PC-3 (cell line): ENCODE measurements at places on chromosomes 7 and 10. TPM values are rescaled to one million over a fixed set of nuclear protein-coding genes. Genes with fewer than 3 reads are reported as not detected.

Gene PRKG1
- 6.3 and 7.4 TPM in 2 replicates for total RNA-seq

Gene PNLIP
- not detected in 2 replicates for total RNA-seq

Gene SDK1
- total RNA-seq, result 2.8 and 4.8 TPM in 2 replicates

Gene OR2A5
- total RNA-seq, result not detected in 2 replicates

Gene EBF3
- total RNA-seq, result not detected in 2 replicates

Gene PRLHR
- total RNA-seq, result not detected in 2 replicates

Gene ZCCHC24
- 32.9 and 40.7 TPM in 2 replicates for total RNA-seq

Gene GHRHR
- not detected in 2 replicates for total RNA-seq

Gene PRPS1L1
- not detected in 2 replicates for total RNA-seq

Gene NPTX2
- total RNA-seq, result not detected in 2 replicates

Gene ADIRF
- total RNA-seq, result 252 and 259 TPM in 2 replicates

Gene CHCHD2
- total RNA-seq, result 499 and 578 TPM in 2 replicates

Gene SCIN
- total RNA-seq, result 0.91 and 1.6 TPM in 2 replicates

Gene MRC1
- not detected in 2 replicates for total RNA-seq

Gene SSC4D
- total RNA-seq, result 0.86 and 1.3 TPM in 2 replicates

Gene DNAH11
- 1.6 and 5.2 TPM in 2 replicates for total RNA-seq

Gene CHAT
- total RNA-seq, result not detected in 2 replicates

Gene NPFFR1
- total RNA-seq, result not detected in 2 replicates

Gene RNLS
- not detected in 2 replicates for total RNA-seq

Gene MKX
- total RNA-seq, result 2.6 and 3.5 TPM in 2 replicates

Gene C10orf105
- not detected in 2 replicates for total RNA-seq

Gene NUTM2B
- total RNA-seq, result 0.84 and 1.4 TPM in 2 replicates

Gene BMPR1A
- 10.5 and 14.5 TPM in 2 replicates for total RNA-seq

Gene ADCYAP1R1
- total RNA-seq, result not detected in 2 replicates

Gene TMEM236
- 0.04 TPM in 1 of 2 replicates, not detected in the other for total RNA-seq

Gene HGF
- total RNA-seq, result 0.15 TPM in 1 of 2 replicates, not detected in the other

Gene SERPINE1
- 46.1 and 52.5 TPM in 2 replicates for total RNA-seq

Gene SLC16A9
- 12.8 and 17.4 TPM in 2 replicates for total RNA-seq

Gene MCM7
- total RNA-seq, result 208 and 226 TPM in 2 replicates

Gene TMEM140
- 0.52 TPM in 1 of 2 replicates, not detected in the other for total RNA-seq

Gene TUBB8
- total RNA-seq, result not detected in 2 replicates

Gene UBE3C
- total RNA-seq, result 83.1 and 86.6 TPM in 2 replicates

Gene OR2A1
- total RNA-seq, result 0.40 TPM in 1 of 2 replicates, not detected in the other

Gene DMBT1
- total RNA-seq, result 0.62 and 1.2 TPM in 2 replicates

Gene GNAT3
- total RNA-seq, result not detected in 2 replicates

Gene RHOBTB1
- total RNA-seq, result 6.7 and 7.0 TPM in 2 replicates
